Activated CD4-positive, alpha-beta T cell treated with anti-CD3 and anti-CD28 coated beads, Interleukin-2, amount 50 U/mL, for 48 hours (primary cell): ENCODE measurements at places on chromosomes 7 and 10.

DNA sequence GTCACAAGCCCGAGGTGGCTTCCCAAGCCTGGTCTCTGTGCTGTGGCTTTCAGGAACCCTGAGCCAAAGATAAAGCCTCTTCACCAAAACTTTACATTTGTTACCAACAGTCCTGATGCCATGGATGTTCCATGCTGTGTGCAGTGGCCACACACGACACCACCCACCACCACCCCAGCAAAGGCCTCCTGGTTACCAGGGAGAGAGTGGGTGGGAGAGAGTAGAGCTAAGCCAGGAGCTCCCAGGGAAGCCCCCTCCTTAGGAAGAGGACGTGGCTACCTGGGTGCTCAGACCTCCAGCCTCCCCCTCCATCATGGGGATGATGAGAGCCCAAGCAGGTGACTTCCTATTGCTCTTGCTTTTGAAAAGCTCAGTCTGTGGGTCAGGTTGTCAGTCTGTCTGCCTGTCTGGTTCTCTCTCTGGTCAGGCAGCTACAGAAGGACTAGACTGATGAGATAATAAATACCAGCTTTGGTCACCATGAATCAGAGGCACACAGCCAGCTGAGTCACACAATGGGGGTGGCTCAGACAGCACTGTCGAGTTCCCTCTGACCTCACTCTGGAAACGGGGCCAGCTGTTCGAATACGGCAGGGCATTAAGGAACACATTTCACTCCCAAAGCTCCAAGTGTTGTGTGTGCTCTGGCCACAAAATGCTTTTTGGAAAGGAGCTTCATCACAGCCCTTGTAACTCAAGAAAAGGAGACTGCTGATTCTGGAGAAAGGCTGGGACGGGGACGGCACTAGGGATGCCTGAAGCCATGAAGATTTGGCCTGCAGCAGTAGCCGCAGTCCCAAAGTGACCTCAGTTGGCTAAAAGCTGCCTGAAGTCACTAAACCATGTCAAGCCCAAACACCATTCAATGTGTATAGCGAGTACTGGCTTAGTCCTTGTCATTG is 166.0 kb downstream of the FANK1 start:
- DNase-seq = peak; percentile 14

GRCh38 chr10:21503542-21503941 is 21.9 kb downstream of the SKIDA1 start:
- no peak for DNase-seq

- no peak for DNase-seq
Observed at GRCh38 chr7:97512441-97513207, 219.3 kb upstream of the TAC1 start.

GRCh38 chr10:7544203-7544602 is 122.6 kb downstream of the ITIH5 start:
- DNase-seq = no peak

DNA sequence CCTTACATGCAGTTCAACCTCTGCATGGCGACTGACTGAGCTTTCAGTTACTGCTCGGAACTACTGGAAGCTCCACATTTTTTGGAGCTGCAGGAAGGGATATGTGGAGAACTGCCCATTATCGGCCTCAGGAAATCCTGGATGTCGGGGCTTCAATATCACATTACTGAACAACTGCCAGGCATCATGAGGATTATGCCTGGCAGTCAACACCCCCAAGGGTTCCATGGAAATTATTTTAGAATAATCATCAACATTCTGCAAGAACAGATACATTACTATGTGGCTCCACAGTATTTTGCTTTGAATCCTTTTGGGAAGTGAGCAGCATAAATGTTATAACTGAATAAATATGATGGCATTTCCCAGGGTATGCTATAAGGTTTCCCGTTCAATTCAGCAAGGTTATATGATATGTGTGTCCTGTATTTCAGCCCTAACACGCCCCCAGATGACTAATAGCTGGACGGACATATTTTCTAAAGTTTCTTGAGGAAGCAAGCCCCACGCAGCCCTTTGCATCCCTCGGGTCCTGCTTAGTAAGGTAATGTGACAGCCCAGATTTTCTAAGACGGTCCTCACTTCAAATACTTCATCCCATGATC is 53.0 kb upstream of the OPALIN start:
- no peak for DNase-seq

DNA sequence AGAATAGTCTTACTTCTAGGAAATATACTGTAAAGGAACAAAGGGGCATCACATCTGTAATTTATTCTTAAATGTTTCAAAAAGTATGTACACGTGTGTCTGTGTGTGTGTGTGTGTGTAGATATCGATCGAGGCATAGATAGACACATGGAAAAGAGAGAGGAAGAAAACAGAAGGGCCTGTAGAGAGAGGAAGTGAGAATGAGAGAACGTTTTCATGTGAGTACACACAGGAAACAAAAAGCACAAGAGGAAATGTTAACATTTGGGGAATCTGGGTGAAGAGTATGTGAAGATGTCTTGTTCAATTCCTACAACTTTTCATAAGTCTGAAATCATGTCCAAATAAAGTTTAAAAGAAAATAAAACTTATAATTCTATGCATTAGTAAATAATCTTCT is 286.5 kb upstream of the SORCS1 start:
- no peak for DNase-seq

DNA sequence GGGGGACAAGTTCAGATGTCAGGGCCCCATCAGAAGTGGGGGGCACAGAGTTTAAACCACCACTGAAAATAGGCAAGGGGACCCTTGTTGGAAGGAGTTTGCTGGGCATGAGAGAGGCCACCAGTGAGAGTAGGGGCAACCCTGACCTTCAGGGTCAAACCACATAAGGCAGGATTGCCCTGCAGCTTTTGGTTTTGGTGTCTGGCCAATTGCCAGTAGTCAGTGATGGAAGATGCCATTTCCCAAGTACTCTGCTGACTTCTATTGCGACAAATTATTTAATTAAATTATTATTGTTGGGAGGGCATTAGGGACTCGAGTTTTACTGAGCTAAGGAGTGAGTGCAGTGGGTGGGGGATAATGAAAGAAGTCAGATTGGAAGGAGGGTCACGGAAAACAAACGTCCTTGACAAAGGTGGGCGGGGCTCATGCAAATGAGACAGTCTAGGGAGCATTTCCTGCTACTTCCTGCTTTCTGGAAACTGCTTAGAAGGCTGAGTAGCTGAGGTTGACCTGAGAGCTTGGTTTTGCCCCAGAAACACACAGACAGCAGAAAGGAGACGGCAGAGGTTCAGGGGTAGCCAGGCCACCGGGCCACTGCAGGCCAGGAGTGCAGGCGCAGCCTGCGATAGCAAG is 74.2 kb upstream of the ANLN start:
- no peak for DNase-seq

DNA sequence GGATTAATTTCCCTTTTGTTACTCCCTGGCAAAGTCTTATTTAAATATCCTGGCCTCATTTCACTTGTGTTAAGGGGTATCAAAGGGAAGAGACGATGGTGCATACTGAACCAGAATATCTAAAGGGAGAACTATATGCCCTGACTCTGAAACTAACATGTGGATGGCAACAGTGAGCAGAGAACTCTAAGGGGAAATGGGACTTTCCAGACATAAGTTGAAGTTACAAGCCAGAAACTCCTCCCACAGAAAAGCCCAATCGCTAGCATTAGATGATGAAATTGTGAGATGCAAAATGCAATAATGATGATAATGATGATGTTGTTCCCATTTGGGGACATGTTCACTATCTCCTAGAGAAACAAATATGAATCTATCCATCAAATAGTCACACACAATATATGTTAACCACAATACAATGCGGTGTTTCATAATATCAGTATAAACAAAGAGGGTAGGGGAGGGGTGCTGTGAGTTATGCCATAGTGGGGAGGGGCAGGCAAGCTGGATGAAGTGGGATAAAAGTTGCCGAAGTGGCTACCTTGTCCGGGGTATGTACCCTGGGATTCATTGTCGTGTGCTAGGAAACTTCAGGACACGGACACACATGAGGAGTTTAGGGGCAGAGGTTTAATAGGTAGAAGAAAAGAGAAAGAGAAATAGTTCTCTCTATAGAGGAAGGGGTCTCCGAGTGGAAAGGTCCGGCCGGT is 37.1 kb downstream of the TMEM229A start:
- no peak for DNase-seq

DNA sequence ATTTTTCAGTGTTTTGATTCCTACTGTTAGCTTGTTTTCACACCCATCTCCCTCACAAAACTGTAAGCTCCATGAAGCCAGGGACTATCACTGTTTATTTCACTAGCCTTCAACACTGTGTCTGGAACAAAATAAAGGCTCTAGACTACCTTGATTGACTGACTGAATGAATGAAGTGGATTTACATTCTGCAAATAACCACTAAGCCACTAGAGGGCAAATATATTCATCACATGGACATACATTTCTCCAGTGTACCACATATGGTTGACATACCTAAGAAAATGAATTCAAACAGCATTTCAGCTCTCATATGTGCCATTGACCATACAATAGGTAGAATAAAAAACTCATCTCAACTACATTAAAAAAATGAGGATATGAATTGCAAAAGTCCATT is 185.9 kb downstream of the RAB11FIP2 start:
- no peak for DNase-seq
